ENCODE measurements at places on chromosomes 7 and 10.

DNA sequence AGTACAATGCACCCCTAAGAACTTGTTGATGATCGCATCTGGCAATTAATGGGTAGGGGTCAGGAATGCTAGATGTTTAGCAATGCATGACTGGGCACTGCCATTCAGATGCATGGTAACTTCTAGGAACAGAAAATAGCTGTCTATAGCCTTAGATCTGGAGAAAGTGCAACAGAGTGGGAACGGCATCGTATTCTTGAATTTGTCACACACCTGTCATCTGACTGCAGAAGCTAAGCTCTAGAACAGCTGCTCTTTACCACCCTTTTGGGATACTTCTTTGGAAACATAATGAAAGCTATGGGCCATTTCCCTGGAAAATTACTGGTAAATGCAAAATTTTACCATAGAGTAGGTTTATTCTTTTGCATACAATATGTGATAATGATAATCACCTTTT, 118.1 kb downstream of the SLC25A13 start:
- DNase-seq: no peak

- no peak for DNase-seq
Observed at GRCh38 chr7:75611557-75612178, 119.5 kb downstream of the SPDYE5 start.

GRCh38 chr7:135690566-135690965, 28.3 kb downstream of the STMP1 start:
- DNase-seq: no peak

DNA sequence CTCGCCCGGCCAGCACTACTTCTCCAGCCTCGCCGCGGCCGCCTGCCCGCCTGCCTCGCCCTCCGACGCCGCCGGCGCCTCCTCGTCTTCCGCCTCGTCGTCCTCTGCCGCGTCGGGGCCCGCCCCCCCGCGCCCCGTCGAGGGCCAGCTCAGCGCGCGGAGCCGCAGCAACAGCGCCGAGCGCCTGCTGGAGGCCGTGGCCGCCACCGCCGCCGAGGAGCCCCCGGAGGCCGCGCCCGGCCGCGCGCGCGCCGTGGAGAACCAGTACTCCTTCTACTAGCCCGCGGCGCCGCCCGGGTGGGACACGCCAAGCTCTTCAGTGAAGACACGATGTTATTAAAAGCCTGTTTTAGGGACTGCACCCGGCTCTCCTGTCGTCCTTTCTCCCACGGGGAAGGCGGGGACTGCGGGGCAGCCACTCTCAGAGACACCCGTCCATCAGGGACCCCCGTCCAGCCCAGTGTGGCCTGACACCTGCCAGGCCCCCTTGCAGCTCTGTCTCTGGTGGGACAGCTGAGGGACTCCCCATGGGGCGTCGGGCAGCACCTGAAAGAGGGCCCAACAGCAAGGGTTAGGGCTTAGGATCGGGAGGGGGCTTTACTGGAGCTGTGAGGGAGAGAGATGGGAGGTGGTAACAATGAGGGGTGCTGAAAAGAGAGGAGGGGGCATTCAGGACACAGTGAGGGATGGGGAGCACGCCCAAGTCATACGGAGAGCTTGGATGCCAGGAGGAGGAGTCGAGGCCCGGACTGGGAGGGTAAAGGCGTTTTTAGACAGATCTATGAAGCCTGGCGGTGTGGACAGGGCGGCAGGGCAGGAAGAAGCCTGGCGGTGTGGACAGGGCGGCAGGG, 34.7 kb downstream of the SPDYE6 start:
- no peak for DNase-seq

- peak; percentile 10 for DNase-seq
Observed at GRCh38 chr10:100878291-100878910, 34.4 kb upstream of the SLF2 start.

- no peak for DNase-seq
Observed at GRCh38 chr7:45408409-45408737, 165.8 kb upstream of the ADCY1 start.

DNA sequence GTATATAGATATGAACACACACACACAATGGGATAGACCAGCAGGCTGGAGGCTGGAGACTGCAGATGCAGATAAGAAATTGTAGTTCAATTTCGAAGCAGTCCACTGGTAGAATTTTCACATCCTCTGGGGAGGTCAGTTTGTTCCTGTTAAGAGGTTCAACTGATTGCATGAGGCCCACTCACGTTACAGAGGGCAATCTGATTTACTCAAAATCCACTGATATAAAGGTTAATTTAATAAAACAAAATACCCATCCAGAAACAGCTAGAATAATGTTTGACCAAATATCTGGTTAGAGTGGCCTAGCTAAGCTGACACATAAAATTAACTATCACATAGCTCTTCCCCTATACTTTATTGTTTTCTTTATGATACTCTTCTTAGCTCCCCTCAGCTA, 162.9 kb upstream of the SMIM30 start:
- no peak for DNase-seq

DNA sequence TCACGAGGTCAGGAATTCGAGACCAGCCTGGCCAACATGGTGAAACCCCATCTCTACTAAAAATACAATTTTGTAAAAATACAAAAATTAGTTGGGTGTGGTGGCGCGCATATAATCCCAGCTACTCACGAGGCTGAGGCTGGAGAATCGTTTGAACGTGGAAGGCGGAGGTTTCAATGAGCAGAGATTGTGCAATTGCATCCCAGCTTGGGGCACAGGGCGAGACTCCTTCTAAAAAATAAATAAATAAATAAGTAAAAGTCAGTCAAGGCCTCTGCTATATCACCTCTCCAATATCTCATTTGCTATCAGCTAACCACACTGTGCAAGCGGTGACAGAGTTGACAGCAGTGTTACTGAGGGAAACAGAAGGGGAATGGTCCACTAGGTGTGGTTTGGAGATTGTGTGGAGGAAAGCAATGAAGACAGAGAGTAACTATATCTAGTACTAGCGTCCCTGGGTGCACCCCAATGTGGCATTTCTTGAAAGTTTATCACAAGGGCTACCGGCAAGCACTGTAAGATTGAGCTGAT, 20.9 kb upstream of the NFE2L3 start:
- no peak for DNase-seq

DNA sequence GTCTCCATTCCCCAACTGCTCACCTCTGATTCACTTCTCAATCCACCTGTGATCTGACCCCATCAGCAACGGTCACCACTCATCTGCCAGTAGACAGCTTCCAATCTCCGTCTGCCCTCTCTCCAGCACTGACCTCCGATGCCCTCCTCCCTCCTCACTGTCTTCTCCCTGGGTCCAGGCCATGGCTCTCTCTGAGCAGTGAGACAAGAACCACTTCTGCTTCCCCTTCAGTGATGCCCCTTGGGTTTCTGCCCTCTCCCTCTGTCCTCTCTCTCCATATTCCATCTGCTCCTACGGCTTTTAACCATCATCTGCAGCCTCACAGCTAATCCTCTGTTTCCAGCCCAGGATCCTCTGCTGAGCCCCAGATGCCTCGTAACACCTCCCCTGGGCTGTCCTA, 55.5 kb upstream of the OPALIN start:
- DNase-seq: no peak

GRCh38 chr7:4744391-4745264, 30.8 kb upstream of the AP5Z1 start:
- peak; percentile 67 for DNase-seq

DNA sequence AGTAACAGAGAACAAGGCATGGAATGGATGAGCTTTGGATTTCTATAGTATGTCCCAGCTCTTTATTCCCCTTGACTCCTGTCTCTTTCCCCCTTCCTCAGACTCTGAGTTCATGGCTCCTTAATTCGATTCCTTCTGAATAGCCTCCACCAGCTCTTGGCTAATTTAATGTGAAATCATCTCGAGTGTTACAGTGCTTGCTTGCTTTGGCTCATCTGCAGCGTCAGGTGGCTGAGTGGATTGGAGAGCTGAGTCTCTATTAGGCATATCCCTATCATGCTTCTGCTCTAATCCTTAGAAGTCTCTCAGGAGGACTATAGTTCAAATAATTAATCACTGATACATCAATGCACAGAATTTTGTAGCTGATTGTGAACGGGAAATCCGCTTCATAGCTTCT, 134.6 kb downstream of the LRRC4 start:
- DNase-seq: no peak

- no peak for DNase-seq
Observed at GRCh38 chr7:47357361-47357760, 224.6 kb downstream of the TNS3 start.

- DNase-seq: no peak
Observed at GRCh38 chr10:77637532-77638320, at the start of gene KCNMA1. TSS of gene KCNMA1 (minus strand) at chr10:77637808.

GRCh38 chr7:105644937-105645336, 63.6 kb upstream of the EFCAB10 start:
- no peak for DNase-seq

GRCh38 chr7:151376218-151376902, 33.5 kb downstream of the WDR86 start:
- no peak for DNase-seq

- DNase-seq: no peak
Observed at GRCh38 chr10:42574336-42574735, 64.0 kb downstream of the ZNF33B start.

DNA sequence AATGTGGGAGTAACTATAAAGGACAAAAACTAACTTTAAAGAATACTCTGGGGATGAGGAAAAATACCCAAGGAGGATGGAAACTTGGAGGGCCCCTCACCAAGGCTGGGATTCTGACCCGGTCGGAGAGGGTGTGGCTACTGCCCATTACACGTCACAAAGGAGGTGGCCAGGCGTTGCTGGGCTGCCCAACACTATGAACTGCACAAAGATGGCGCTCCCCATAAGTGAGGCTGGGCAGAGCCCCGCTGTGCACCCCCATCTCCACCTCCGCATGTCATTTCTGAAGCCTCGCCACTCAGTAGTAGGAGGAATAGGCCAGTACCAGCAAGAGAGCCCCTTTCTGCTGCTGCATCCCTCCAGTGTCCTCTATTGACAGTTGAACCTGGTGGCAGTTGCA, 290.1 kb upstream of the ZNF32 start:
- no peak for DNase-seq

DNA sequence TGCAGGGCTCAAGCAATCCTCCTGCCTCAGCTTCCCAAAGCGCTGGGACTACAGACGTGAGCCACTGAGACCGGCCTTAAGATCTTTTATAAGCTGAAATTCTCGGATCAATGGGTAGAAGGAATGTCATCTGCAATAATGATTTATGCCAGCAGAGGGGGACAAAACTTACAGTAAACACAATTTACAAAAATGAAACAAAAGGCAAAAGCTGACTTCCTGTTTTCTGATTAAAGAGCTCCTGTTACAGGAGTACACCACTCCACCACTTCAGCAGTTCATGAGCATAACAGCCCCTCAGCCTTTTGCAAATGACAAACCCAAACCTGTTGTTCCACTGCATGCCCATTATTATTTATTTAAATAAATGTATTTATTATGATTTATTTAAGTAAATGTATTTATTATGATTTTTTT, 88.5 kb upstream of the ATP6V0A4 start:
- DNase-seq: no peak

- no peak for DNase-seq
Observed at GRCh38 chr10:14906765-14907164, 28.1 kb downstream of the SUV39H2 start.

- DNase-seq: no peak
Observed at GRCh38 chr7:21636694-21637093, 93.9 kb downstream of the DNAH11 start.

GRCh38 chr7:2691011-2691707, 3.2 kb downstream of the AMZ1 start:
- DNase-seq: no peak

- DNase-seq: no peak
Observed at GRCh38 chr7:114432061-114432460, 17.4 kb downstream of the FOXP2 start.

- DNase-seq: no peak
Observed at GRCh38 chr10:103238506-103239252, 7.0 kb upstream of the RPEL1 start.

All from stimulated activated CD4-positive, alpha-beta T cell treated with anti-CD3 and anti-CD28 coated beads, Interleukin-4, amount 100 ng/mL, for 1 hour (primary cell).